DMS79 (cell line): ENCODE measurements at places on chromosomes 3 and 15.

DNA sequence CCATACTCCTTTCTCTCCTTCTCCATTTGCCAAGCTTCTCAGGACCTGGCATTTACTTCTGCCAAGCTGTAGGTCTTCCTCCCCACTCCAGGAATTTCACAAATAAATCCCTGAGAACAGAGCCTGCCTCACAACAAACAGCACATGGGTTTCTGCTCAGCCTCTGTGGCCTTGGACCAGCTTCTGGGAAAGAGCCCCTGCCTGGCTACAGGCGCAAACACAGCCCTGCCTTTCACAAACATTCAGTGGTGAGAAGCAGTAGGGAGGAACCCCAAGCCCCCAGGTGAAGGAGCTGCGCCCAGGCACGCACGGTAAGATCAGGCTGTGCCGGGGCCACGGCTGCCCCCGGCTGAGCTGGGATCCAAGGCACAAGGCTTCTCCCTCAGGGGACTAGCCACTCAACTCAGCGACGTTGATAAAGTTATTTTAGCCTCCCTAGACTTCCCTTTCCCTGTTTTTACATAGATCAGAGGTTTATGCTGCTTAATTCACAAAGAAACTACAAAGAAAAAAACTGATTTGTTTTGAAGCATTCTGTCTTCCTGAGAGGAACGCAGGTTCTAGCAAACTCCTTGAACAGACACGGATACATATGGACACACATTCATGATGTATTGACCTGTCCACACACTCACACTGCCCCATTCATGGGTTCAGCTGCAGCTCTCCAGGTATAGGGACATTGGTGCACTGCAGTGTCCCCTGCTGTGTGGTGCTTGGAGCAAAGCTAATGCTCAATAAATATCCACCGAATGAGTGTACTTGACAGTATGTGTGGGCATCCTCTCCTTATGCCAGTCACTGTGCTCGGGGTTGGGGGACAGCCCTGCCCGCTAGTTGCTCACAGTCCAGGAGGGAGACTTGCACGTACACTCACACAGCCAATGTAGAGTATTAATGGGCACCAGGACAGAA is 25.4 kb downstream of the HES1 start:
- no peak for DNase-seq

DNA sequence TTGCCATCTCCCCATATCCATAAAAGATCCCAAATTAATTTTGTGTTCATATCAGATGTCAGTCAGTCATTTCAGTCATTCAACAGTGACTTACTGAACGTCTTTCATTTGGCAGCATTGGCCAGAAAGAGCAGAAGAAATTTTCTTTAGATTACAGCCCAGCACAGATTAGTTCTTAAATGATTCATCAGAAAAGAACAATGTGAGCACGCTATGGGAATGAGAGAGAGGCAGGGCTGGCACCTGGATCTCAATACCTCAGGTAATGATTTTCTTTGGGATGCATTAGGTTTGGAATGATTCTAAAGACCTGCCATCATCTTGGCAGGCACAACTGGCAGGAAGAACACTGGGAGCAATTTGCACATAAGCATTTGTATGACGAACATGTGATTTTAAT is 41.6 kb downstream of the FBN1 start:
- DNase-seq = no peak

- DNase-seq = no peak
Observed at GRCh38 chr3:51568036-51568435, 29.5 kb downstream of the RAD54L2 start.

DNA sequence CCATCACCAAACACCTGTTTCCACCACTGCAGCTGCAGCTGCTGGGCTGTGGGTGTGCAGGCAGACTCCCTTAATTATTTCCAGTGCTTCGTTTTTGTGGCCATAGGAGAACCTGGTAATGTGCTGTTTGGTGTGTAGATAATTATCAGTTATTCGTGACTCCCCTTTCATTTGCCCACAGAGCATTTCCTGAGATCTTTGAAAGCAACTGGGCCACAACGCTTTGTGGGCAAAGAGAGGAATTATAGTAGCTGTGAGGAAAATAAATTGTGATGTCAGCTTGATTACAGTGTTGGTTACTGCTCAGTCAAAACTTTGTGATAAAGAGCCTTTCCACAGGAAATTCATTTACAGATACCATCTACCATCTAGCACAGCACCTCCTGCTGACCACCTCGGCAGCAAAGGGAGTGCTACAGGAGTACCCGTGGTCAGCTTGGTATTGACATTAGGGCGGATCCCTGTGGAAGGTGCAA is 193.3 kb upstream of the SLCO3A1 start:
- no peak for DNase-seq

DNA sequence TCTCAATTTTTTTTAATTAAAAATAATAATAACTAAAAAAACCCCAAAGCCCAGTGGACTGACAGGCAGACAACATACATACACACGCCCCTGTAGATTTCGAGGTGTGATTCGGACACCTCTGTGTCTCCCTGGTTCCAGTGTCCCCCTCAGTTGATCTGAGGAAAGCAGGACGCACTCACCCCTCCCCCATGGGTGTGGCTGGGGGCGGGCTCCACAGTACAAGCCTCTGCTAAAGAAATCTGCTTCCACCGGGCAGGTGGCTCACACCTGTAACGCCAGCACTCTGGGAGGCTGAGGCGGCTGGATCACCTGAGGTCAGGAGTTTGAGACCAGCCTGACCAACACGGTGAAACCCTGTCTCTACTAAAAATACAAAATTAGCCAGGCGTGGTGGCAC is 33.8 kb upstream of the BLM start:
- DNase-seq = no peak

DNA sequence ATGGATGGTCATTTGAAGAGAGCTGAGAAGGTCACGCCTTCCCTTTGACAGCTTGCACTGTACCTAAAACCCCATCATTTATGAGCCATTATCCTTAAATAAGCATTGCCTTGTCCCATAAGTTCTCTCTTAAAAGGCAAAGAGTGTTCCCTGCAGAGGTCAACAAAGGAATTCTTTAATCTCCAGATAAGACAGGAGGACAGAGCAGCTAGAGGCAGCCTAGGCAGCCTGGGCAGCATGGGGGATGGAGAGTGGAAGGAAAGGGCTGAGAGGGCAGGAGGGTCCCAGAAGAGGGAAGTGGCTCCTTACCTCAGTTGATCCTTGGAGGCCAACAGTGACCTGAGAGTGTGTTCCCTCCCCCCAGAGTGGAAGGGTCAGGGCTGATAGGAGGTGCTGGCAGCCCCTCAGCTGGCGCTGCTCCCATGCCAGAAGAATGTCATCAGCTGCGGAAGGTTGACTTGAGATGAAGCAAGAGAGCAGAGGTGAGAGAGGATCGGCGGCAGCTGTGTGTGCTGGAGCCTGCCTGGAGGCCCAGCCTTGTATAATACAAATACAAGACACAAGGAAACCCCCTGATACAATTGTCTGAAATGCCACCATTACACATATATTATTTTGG is 12.8 kb downstream of the KBTBD13 start:
- no peak for DNase-seq

- DNase-seq = no peak
Observed at GRCh38 chr3:17670749-17671148, 71.7 kb downstream of the TBC1D5 start.

- DNase-seq = no peak
Observed at GRCh38 chr3:36764704-36765038, 318 bp upstream of the DCLK3 start.

- no peak for DNase-seq
Observed at GRCh38 chr3:150720444-150720843, 16.7 kb upstream of the ERICH6 start.

DNA sequence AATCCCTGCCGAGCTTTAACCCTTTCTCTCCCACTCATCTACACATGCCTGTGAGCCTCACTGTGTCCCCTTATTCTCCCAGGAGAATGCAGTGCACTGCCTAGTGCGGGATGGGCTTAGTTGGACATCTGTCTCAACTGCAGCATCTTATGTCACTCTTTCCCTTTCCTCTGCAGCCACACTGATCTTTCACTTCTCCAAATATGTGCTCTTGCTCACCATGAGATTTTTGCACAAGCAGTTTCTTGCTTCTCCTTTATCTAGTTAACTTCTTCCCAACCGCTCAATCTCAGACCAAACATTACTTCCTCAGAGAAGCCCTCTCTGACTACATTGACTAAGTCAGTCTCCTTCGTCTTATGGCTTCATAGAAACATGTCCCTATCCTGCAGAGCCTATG is 292.3 kb downstream of the KBTBD8 start:
- no peak for DNase-seq

- no peak for DNase-seq
Observed at GRCh38 chr3:177931346-177931745, 604.9 kb upstream of the KCNMB2 start.

GRCh38 chr15:89088605-89089315 is 504 bp downstream of the ABHD2 start:
- DNase-seq = no peak

- DNase-seq = peak; percentile 36
Observed at GRCh38 chr3:123807820-123808219, 76.3 kb downstream of the MYLK start.

DNA sequence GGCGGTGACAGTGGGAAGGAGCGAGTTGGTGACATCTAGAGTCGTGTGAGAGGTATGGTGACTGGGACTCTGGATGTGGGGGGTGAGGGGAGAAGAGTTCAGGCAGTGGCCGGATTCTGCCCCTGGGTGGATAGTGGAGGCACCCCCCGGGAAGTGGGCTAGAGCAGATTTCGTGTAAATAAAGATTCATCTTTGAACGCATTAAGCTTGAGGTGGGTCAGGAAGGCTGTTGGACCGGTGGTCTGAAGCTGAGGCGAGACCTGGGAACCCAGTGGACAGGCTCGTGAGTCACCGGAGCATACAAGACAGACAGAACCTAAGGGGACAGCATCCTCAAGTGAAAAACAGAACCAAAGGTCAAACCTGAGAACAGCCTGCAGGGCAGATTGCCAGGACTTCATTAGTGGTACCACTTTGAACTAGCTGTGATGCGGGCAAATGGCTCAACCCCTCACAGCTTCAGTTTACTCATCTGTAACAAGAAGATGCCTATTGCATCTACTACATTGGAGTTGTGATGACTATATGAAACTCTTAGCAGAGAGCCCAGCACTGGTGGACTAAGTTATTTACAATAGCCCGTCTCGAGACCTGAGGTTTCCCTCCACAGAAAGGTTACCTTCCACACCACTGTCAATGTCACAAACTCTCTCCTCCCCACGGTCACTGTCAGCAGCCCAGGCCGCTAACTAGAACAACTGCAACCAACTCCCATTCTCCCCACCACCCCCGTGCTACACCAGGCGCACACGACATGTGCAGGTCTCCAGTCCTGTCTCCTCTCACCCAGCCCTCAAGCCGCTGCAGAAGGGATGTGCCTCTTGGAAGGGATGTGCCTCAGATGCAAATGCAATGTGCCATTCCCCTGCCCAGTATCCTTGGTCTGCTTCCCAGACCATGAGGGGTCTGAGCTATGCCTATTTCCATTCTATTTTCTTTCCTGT is 901 bp upstream of the CLN6 start:
- no peak for DNase-seq

DNA sequence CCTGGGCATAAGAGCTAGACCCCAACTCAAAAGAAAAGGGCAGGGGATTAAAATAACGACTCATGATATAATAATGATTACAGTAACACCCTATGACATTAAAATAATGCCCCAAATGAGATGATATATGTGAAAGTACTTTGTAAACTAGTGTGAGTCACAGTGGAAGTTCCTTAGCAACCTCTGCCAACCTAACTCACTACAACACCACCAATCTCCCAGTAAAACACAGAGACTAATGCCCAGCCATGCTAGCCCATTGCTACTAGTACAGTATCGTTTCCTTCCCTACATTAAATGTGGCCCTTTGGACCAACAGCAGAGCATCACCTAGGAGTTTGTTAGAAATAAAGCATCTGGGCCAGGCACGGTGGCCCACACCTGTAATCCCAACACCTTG is 11.2 kb upstream of the ADAMTS7 start:
- no peak for DNase-seq

DNA sequence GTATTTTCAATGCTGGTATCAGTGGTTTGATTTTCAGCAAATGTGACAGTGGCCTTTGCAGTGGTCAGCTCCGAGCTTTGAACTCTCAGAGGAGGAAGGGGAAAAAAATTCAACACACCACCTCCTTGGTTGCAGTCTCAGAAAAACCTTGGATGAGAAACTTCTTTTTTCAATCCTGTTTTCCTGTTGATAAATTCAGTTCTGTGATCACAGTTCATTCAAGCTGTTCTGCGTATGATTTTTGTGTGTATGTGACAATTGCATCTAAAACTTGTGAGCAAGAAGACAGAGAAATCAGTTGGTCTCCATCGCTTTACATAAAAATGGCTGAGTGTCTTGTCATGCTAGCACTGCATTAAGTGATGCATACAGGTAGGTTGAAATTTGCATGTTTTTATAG is 19.2 kb downstream of the ZBTB38 start:
- DNase-seq = no peak

GRCh38 chr3:126394977-126395321 is 240 bp downstream of the CFAP100 start:
- DNase-seq = no peak

- DNase-seq = no peak
Observed at GRCh38 chr3:9384141-9384828, 13.1 kb upstream of the SETD5 start.

DNA sequence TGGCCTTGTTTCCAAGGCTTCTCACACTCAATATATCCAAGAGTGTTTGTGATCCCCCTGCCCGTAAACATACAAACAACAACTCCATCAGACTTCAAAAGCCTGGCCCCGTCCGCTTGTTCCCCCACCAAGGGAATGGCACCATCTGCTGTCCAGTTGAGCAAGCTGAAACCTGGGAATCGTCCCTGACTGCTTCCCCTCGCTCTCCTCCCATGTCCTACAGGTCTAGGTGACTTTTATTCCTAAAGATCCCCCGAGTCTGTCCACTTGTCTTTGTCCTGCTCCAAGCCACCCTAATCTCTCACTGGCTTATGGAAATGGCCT is 27.9 kb upstream of the FAM174B start:
- DNase-seq = no peak

DNA sequence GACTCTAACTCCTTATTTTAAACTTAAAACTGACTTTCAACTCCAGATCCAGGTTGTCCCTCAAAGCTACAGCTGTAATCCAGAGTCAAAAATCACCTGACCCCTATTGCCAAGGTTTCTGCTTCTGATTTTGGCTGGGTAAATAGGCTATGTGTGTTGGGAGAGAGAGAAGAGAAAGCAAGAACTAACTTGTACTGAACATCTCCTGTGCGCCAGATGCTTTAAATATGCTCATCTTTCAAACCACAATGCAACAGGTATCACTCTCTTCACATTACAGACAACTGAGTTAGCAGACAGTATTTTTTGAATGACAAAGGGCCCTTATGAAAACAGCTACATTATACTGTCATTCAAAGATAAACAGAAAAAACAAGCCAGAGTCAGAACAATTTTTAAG is 7.0 kb downstream of the WWTR1 start:
- DNase-seq = no peak

GRCh38 chr3:142209655-142210054 is 15.7 kb downstream of the GK5 start:
- no peak for DNase-seq

GRCh38 chr3:173538410-173538809 is 140.9 kb downstream of the NLGN1 start:
- no peak for DNase-seq

- DNase-seq = no peak
Observed at GRCh38 chr15:68677996-68678395, 99.2 kb downstream of the CORO2B start.
